ENCODE measurements at places on chromosomes 13 and 19.

GRCh38 chr13:102940143-102940542 lies 94.3 kb downstream of the ERCC5 start:
- DNase-seq: no peak

GRCh38 chr19:511101-511851 lies 4.0 kb downstream of the TPGS1 start:
- no peak for DNase-seq

- peak; percentile 16 for DNase-seq
These were observed 77.9 kb downstream of the CACNA1A start for GRCh38 chr19:13428352-13428751.

GRCh38 chr13:97319113-97319720 lies 97.1 kb downstream of the MBNL2 start:
- DNase-seq: no peak

- DNase-seq: no peak
These were observed 19.9 kb upstream of the TINCR start for GRCh38 chr19:5587661-5588060.

All from substantia nigra (tissue), 51 donors.